KBM-7 (cell line): ENCODE measurements at places on chromosomes 11 and 22.
A peak's percentile ranks its signal among the peaks of the same experiment; 100 is the strongest.

DNA sequence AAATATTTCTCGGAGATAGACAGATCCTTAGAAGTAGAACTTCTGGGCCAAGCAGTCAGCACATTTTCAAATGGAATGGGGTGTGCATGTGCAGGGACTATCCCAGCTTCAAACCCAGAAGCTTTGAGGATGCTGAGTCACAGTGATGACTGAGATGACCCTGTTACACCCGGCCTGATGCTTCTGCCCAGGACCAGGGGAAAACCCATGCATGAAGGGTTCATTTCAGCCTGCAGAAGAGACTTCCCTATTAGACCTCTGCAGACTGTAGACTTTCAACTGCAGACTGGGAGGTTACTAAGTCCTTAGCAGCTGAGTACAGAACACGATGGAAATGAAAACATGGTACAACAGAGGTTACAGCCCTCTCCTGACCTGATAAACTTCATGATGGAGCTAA, 3.6 kb upstream of the OR2AT4 start:
- DNase-seq = no peak

DNA sequence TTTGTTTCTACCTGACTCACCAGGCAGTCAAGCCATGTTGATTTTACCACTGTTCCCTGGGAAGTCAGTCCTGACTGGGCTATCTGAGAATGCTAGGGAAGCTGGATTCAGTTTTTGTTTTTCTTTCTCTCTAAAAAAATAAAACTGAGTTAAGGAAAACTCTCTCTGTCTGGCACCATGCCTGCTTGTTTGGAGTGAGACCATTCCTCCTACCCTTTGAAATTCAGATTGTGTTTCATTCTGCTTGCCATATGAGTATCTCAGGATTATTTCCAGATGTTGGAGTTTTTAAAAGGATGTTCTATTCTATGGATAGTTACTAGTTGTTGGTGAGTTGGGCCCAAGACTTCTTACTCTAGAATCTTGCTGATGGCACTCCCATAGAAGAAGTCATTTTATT, 1917.0 kb downstream of the LRRC4C start:
- DNase-seq = no peak

DNA sequence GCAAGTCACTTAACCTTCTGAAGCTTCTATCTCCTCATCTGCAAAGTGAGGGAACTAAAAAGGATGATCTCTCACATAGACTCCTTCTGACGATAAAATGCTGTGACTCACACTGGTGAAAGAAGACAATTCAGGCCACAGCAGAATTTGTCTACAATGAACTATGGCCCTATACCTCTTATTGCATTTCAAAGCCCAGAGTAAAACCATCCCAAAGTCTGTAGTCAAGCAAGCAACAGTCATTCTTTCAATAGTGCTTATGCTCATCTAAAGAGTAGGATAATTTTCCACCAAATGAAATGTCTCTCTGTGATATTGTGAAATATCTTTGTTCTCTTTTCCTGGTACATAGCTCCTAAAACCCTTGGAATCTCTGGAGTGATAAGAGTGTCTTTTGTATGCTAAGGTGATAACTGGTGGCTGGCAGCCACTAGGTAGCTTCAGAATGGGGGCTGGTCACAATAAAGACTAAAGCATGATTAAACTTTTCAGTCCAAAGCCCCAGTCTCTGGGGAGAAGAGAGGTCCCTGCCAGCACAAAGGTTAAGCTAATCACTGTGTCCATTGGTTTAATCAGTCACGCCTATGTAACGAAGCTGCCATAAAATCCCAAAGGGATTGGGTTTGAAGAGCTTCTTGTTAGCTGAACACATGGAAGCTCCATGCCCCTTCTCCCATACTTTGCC, 30.8 kb downstream of the SYTL2 start:
- DNase-seq = no peak

- DNase-seq = no peak
These were observed 92.1 kb upstream of the APOA1 start for GRCh38 chr11:116929414-116930090.

DNA sequence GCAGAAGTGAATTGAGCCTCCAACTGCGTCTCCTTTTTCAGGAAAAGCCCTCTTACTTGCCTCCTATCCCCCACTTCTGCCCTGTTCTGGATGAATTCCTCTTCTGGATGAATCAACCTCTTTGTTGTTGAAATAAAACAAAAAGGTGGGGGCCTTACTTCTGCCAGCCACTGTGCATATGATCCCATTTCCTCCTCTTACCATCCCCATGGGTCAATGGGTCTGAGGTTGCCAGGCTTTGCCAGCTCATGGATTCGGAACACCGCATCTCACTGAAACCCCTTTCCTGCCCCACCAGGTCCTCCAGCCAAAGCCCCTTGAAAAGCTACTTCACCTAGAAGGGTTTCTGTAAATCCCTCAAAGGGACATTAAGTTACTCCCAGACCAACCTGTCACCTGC, 3.7 kb upstream of the CHST1 start:
- DNase-seq = no peak

GRCh38 chr11:19307498-19307897, 66.8 kb upstream of the E2F8 start:
- no peak for DNase-seq

- no peak for DNase-seq
These were observed 354.2 kb downstream of the TBC1D22A start for GRCh38 chr22:47116426-47117341.

- peak; percentile 18 for DNase-seq
These were observed 183.8 kb upstream of the NTM start for GRCh38 chr11:131186629-131187101.

DNA sequence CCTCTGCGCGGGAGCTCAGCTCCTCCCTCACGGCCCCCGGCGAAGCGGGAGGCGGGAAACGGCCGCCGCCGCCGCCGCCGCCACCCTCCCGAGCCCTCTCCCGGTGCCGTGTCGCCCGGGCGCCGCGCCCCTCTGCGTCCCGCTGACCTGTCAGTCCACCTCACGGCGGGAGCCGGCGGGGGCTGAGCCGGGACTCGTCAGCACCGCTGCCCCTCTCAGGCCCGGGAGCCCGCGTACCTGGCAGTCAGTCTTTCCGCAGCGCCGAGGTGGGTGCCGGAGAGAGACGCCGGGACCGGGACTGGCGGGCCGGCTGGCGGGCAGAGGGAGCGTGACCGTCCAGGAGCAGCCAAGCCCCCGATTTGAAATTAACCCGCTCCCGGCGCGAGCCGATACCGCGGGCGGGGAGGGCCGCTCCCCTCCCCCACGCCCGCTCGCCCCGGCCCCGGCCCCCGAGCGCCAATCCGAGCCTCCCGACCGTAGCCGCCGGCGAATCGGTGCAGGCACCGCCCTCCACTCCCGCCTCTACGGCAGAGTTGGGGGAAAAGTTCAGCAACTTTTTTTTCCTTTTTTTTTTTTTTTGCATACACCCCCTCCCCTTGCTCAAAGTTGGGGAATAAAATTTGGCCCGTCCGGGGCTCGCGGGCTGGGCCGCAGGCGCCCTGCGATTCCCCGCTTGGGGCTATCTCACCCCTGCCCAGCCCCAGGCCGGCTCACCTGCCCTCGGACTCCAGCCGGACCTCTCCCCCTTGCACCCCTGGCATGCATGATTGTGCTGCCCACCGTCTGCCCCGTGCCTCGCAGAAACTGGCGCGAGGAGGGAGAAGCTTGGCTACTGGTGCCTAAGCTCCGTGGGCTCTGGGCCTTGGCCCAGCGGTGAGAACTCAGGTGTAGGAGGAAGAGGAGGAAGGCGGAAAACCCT, 774 bp upstream of the E2F8 start:
- DNase-seq = peak; percentile 63

DNA sequence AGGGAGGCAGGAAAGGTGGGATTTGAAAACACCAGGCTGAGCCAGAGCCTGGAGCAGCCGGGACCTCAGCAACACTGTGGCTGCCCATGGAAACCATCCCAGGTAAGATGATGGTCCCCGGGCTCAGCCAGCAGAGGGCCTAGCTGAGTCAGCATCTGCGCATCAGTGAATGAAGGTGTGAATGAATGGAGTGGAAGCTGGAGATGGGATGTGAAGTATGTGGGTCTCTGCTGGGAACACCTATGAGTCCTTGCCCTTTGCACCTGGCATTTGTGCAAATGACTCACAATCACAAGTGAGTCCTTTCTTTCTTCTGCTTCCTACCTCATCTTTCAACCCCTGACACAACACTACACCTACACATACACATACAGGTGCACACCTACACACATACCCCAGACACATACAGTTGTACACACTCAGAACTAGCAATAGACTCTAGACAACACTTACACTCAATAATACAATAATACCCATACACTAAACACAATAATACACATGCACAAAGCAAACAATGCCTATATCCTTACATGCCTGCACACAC, 62.8 kb upstream of the PRDM11 start:
- no peak for DNase-seq

DNA sequence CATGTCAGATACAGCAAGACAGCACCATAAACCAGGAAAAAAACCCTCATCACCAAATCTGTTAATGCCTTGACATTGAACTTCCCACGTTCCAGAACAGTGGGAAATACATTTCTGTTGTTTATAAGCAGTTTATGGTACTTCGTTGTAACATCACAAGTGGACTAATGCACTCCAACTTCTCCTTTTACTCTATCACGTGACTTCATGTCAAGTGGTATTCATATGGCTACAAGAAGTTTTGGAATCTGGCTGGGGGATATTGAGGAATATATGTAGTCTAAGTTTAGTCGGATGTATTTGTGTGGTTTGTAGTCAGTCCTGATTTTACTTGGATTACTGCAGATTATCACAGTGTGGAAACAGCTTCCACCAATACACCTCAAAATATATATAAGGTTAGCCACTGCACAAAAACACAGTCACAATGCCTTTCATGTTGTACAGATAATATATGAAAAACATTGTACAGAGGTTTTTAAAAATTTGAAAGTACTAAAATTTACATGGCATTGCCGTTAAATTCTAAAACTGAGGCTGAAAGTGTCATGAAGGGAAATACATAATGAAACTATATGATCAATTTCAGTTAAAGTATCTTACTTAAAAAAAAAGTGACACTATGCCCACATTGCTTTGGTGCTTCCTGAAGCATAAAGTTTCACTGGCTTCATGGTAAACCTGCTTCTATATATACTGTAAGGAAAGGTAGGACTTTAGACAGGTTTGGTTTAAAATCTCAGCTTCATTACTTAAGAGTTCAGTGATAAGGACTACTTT, 134.1 kb downstream of the CASP12 start:
- DNase-seq = peak; percentile 8

DNA sequence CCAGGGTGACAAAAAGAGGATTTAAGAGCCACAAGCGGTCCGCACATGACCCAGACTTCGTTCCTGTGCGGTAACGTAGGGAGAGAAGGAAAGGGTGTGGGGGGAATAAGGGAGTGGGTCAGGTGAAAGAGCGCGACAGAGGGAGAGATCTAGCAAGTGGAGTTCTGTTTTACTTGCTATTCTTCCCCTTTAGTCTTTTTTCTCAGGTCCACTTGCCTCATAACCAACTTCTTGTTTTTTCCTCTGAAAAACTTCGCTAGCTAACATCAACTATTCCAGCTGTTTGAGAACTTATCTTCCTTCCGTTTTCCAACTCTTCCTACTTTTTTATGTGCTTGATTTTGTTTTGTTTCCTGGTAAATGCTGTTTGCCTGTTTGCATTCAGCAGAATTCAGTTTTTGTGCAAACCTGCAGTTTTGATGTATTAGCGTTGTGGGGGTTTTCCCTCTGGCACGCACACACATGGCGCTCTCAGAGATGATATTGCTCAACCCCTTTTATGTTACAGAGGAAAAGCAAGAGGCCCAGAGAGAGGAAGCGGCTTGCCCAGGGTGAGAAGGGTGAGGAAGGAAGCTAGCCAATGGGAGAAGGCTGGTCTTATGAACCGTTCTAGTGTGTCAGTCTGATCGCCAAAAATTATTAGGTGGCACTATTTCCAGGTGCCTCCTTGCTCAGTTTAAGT, 592 bp upstream of the CTSC start:
- DNase-seq = peak; percentile 94

DNA sequence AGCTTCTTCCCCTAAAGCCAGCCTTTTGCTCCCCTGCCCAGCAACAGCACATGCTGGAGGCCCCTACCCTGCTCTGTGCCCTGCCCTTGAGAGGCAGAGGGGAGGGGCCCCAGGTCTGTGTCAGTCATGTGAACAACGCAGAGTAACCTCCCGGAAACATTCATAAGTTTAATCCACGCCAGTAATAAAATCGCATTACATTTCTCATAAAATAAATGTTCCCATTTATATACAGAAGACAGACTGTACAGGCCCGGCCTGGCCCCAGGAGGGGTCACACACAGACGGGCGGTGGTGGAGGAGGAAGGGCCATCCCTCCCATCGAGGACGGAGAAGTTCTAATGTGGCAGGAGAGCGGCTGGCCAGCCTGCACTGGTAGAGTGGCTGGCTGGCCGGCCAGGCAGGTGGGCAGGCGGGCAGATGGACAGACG, 39.5 kb downstream of the LMO1 start:
- DNase-seq = no peak

GRCh38 chr11:69027704-69028372, 14.8 kb upstream of the MRGPRF start:
- no peak for DNase-seq

- peak; percentile 49 for DNase-seq
These were observed 7.2 kb downstream of the ZC3H7B start for GRCh38 chr22:41308544-41308947.

DNA sequence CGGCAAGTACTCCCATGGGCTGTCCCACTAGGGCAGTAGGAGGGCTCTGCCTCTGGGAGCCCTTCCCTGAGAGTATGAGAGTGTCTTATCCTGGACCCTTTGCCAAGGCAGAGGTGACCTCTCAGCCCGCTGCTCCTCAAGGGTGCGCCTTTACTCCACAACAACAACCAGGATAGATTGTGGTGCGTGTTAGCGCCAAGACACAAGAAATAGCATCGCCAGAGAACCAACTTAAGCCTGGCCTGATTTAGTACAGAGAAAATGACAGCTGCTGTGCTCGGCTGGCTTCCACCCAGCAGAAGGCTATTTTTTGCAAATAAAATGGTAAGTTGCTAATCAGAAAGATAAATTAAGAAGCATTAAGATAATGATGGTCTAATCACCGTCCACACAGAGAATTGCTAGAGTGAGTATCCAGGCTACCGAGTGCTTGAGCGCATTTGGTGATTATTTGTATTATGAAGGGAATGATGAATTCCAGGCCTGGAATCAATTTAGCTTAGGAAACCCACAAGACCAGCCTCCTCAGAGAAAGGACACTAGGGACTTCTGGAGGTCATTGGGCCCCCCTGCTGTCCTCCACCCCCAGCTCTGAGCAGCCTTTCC, 119.8 kb downstream of the PKNOX2 start:
- DNase-seq = no peak
